ENCODE measurements at places on chromosomes 16 and 17.
A peak's percentile ranks its signal among the peaks of the same experiment; 100 is the strongest.

DNA sequence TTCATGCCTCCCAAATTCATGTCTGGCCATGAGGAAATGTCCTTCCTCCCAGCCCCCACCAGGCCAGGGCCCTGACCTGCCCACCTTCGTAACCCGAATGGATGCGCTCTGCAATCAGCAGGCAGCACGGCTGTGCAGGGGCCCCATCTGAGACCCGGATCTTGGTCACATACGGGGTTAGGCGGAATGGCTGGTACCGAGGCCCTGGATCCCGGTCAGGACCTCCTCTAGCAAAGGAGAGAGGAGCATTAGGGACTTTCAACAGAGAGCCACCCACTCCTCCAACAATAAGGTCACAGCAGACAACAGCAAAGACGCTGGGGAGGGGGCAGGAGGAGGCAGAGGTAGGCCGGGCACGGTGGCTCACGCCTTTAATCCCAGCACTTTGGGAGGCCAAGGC, 3.6 kb downstream of the PER1 start:
- peaks cover 72% of the 10 kb centered on the region for H3K36me3 ChIP-seq
- H3K4me3 ChIP-seq = no peak overlapping the region
- peaks cover 56% of the 10 kb centered on the region for H3K4me1 ChIP-seq
- H3K27ac ChIP-seq = no peak overlapping the region

DNA sequence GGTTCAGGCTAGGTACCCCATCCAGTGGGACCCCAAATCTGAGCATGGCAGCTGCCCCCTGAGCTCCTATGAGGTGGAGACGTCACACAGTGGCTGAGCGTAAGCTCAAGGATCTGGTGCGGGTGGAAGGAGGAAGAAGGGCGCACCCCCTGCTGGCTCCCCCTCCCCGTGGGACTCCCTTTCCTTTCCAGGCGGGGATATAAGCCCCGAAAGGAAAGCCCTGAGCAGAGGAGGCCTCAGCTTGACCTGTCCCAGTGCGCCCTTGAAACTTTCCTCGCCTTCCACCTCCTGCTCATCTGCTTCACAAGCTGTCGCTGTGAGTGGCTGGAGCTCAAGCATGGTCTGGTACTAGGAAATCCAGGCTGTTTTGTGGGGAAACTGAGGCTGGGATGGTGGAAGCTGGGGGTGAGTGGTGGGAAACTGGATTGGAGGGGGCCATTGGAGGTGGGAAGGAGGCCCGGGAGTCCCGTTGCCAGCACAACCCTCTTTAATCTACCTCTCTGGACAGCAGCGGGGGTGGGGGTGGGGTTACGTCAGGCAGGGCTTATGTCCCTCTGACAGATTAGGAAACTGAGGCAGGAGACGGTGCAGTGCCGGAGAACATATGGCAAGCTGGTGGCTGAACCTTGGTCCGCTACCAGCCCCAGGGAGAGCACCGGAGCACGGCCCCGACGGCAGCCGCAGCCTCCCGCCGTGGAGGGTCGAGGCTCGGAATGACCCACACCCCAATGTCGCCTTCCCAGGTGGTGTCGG, 92.3 kb upstream of the TMEM97 start:
- DNase-seq = no peak
- no peak overlapping the region for H3K27ac ChIP-seq
- H3K4me3 ChIP-seq = no peak overlapping the region
- H3K36me3 ChIP-seq = no peaks in the 10 kb centered on the region
- peaks cover 37% of the 10 kb centered on the region for H3K27me3 ChIP-seq

DNA sequence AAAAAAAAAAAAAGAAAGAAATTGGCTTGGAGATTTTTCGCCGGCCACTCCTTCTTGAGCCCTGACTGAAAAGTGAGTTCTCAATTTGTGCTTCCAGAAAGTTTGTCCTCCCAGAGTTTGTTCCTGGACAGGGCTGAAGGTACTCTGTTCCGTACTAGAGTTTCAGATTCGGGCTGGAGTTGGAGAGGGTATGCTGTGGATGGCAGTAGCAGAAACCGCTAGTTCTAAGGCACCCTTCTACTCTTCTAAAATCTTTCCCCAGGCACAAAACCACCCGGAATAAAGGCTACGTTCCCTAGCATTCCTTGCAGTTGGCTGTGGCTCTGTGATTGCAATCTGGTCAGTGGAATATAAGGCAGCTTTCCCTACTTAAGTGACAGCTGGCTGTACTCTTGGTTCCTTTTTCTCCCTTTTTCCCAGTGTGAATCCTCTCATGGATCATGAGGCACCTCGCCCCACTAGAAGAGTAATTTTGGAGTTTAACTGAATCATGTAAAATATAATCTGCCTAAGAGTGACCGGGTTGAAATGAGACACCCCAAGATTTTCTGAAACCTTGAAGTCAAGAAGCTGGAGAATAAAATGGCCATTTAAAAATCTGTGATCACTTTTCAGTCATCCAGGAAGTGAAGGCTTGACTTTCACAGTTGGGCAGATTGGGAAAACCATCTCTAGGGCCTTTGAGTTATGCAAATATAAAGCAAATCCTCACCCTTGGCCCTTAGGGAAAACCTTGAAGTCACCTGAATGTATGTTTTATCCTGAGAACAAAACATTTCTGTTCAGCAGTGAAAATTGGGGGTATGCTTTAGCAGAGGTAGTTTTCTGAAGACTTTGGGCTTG, 901 bp upstream of the HEATR6 start:
- H3K27ac ChIP-seq = peak overlapping the region; percentile 88
- H3K36me3 ChIP-seq = no peaks in the 10 kb centered on the region
- peak overlapping the region; percentile 79 for H3K4me3 ChIP-seq
- H3K27me3 ChIP-seq = no peaks in the 10 kb centered on the region
- no peak for DNase-seq

GRCh38 chr17:81322271-81323082, 27.4 kb upstream of the SLC38A10 start:
- no peaks in the 10 kb centered on the region for H3K36me3 ChIP-seq
- no peaks in the 10 kb centered on the region for H3K27me3 ChIP-seq
- no peak overlapping the region for H3K27ac ChIP-seq
- H3K4me3 ChIP-seq = no peak overlapping the region

DNA sequence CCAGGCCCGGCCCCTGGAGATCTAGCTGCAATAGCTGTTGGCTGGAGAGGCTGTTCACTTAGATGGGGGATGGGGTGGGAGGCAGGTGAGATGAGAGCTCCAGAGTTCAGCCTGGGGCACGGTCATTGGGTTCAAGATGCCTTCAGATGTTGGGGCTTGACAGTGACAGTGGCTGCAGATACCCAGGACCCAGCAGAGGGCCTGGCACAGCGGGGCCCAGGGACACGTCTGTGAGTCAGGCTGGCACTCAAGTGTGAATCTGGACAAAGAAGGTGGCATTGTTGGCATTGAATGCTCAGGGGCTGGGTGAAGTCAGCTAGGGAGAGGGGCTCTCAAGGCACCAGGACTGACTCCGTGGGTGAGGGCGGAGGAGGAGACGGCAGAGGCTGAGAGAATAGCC, 328.1 kb downstream of the SEC14L1 start:
- H3K27me3 ChIP-seq = no peaks in the 10 kb centered on the region
- no peak overlapping the region for H3K27ac ChIP-seq
- no peaks in the 10 kb centered on the region for H3K36me3 ChIP-seq
- no peak overlapping the region for H3K4me3 ChIP-seq
- H3K4me1 ChIP-seq = peaks cover 90% of the 10 kb centered on the region

GRCh38 chr16:6009151-6009550, 911.6 kb upstream of the EEF2KMT start:
- no peak for DNase-seq
- H3K36me3 ChIP-seq = no peaks in the 10 kb centered on the region
- no peaks in the 10 kb centered on the region for H3K4me1 ChIP-seq
- H3K27ac ChIP-seq = no peak overlapping the region
- H3K4me3 ChIP-seq = no peak overlapping the region

GRCh38 chr17:62897706-62898105, 68.3 kb upstream of the TANC2 start:
- no peak overlapping the region for H3K27ac ChIP-seq
- no peaks in the 10 kb centered on the region for H3K36me3 ChIP-seq
- no peak overlapping the region for H3K4me3 ChIP-seq
- no peak for DNase-seq
- H3K27me3 ChIP-seq = no peaks in the 10 kb centered on the region

GRCh38 chr17:70865993-70866804, 696.9 kb downstream of the KCNJ2 start:
- no peaks in the 10 kb centered on the region for H3K27me3 ChIP-seq
- H3K36me3 ChIP-seq = no peaks in the 10 kb centered on the region
- H3K27ac ChIP-seq = no peak overlapping the region

DNA sequence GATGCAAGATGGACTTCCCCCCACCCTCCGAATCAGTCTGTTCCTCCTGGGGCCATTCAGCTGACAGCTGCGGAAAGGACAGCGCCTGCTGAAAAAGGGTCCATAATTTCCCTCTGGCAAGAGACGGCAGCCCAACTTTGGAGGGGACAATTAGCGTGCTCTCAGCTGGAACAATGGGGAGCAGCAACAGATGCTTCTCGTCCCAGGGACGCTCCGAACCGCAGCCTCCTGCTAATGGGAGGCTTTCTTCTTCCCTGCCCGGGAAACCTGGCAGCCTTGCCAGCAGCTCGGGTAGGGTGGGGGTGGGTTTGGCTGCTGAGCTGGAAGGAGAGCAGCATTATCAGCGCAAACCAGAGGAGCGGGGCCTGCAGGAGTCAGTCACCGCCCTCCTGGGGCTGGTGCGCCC, 500.0 kb upstream of the SALL1 start:
- H3K27me3 ChIP-seq = no peaks in the 10 kb centered on the region
- no peaks in the 10 kb centered on the region for H3K4me1 ChIP-seq
- no peak overlapping the region for H3K4me3 ChIP-seq
- H3K27ac ChIP-seq = no peak overlapping the region
- no peaks in the 10 kb centered on the region for H3K36me3 ChIP-seq

- no peak overlapping the region for H3K4me3 ChIP-seq
- no peaks in the 10 kb centered on the region for H3K27me3 ChIP-seq
- peak overlapping the region; percentile 46 for H3K27ac ChIP-seq
- no peaks in the 10 kb centered on the region for H3K36me3 ChIP-seq
These were observed 6.9 kb upstream of the WDR59 start for GRCh38 chr16:74991593-74992403.

DNA sequence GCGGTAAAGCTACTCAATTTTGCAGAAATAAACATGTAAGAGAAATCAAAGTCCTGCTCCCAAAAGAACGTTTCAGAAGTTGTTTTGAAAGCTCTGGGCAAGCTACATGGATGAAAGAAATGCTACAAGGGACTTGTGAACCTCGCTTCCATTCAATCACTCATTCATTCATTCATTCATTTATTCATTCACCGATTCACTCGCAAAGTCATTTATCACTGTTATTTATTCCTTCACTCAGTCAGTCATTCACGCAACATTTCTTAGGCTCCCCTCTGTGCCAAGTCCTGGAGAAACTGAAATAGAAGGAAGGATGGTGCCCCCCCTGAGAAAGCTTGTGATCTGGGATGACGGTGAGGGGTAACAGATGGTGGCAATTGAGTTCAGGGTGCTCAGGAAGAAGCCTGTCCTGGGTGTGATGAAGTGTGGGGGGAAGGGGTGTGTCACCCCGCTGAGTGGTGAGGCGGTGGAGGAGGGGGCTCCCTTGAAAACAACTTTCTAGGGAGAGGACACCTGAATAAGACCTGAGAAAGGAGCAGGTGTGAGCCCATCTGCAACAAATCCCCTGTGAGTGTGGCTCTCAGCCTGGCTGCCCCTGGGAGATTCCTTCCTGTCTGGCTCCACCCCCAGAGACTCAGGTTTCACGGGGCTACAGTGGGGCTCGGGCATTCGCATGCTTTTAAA, 36.3 kb upstream of the PRSS54 start:
- H3K36me3 ChIP-seq = no peaks in the 10 kb centered on the region
- peaks cover 11% of the 10 kb centered on the region for H3K4me1 ChIP-seq
- no peaks in the 10 kb centered on the region for H3K27me3 ChIP-seq

DNA sequence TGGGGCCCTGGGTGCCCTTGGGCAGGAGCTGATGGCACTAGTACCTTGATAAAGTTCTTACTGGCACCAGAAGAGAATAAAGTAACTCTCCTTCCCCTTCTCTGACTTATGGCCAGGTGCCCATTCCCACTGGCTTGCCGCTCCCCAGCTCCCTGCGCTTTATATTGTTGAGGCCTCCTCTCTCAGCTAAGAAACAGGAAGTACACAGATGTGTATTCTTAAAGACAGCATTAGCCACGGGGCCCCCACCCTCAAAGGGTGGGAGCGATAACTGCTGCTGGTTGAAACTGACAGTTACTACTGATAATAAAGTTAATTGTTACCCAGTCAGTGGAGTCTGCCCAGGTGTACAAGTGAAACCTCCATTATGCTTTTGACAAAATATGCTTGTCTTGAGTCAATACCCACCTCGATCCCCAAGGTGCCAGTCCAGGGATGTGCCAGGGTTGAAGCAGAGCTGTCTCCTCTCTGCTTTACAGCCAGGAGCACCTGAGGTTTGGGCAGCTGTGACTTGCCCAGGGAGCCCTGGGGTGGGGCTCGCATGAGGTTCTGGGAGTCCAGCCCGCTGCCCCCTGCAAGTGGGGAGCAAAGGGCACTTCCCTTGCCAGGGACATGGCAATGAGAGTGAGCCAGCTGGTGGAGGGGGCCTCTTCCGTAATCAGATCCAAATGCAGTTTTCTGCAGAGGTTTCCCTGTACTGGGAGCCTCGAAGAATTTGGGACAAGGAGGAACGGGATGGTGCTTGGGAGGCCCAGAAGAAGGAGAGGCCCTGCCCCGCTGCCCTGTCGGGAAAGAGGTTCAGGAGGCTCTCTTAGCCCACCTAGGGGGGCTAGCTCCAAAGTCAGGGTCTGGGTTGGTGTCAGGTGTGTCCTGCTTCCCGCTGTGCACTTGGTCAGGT, 5.4 kb upstream of the CLDN9 start:
- no peaks in the 10 kb centered on the region for H3K4me1 ChIP-seq
- H3K36me3 ChIP-seq = peaks cover 4% of the 10 kb centered on the region
- H3K27ac ChIP-seq = no peak overlapping the region
- no peak overlapping the region for H3K4me3 ChIP-seq

DNA sequence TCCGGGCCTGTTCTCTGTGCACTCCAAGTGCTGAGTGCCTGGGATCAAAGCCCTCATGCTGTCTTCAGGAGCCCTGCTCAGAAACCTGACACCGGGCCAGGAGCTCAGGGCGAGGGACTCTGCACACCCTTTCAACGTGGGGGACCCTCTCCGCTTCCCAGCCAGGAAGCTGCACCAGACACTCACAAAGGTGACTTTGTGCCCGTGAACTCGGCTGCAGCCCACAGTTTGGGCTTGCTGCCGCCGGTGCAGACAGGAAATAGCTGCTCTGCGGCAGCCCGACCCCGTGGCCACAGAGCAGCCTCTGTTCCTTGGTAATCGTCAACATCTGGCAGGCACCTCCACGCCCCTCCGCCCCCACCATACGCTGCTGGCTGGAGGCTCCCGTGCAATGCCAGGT, 93.4 kb upstream of the METRNL start:
- H3K4me3 ChIP-seq = no peak overlapping the region
- DNase-seq = no peak
- no peak overlapping the region for H3K27ac ChIP-seq
- H3K27me3 ChIP-seq = no peaks in the 10 kb centered on the region

- no peak overlapping the region for H3K4me3 ChIP-seq
- DNase-seq = no peak
- no peaks in the 10 kb centered on the region for H3K36me3 ChIP-seq
- H3K4me1 ChIP-seq = peaks cover 90% of the 10 kb centered on the region
These were observed 53.7 kb downstream of the CMIP start for GRCh38 chr16:81498351-81498750.

- H3K4me1 ChIP-seq = no peaks in the 10 kb centered on the region
- no peak for DNase-seq
- peaks cover 22% of the 10 kb centered on the region for H3K27me3 ChIP-seq
- no peak overlapping the region for H3K4me3 ChIP-seq
- H3K27ac ChIP-seq = no peak overlapping the region
These were observed 82.0 kb downstream of the ENGASE start for GRCh38 chr17:79156463-79157095.

GRCh38 chr17:75774991-75775668, 9.5 kb upstream of the UNK start:
- H3K4me1 ChIP-seq = peaks cover 33% of the 10 kb centered on the region
- peaks cover 57% of the 10 kb centered on the region for H3K36me3 ChIP-seq
- H3K27me3 ChIP-seq = no peaks in the 10 kb centered on the region
- H3K4me3 ChIP-seq = no peak overlapping the region
